ENCODE measurements at places on chromosomes 5 and 9. TPM values are rescaled to one million over a fixed set of nuclear protein-coding genes. Genes with fewer than 3 reads are reported as not detected.

Gene FCHO2
- 11.0 TPM for total RNA-seq

Gene TOR4A
- total RNA-seq = 13.5 TPM

Gene IFNA2
- total RNA-seq = not detected

Gene LECT2
- total RNA-seq = not detected

Gene SMC2
- total RNA-seq = 6.7 TPM

Gene SMIM27
- total RNA-seq = 2.7 TPM

Gene PAIP1
- 77.4 TPM for total RNA-seq

Gene UCK1
- 15.5 TPM for total RNA-seq

Gene SLC45A2
- 0.14 TPM for total RNA-seq

Gene TAF11L5
- total RNA-seq = not detected

Gene CDX1
- 0.09 TPM for total RNA-seq

Gene FREM1
- under 0.01 TPM for total RNA-seq

Gene TMEM203
- total RNA-seq = 37.7 TPM

Gene MSX2
- total RNA-seq = 1.1 TPM

Gene WWC1
- total RNA-seq = 1.8 TPM

Gene GABRA1
- total RNA-seq = not detected

Gene FAXDC2
- total RNA-seq = 6.0 TPM

Gene ACOT12
- 0.74 TPM for total RNA-seq

Gene NUTM2G
- total RNA-seq = not detected

Gene SWI5
- total RNA-seq = 39.0 TPM

Gene CAST
- total RNA-seq = 127 TPM

Gene IL33
- total RNA-seq = 202 TPM

Gene NME5
- total RNA-seq = 1.6 TPM

Gene DNM1
- total RNA-seq = 9.6 TPM

Gene SPTAN1
- 365 TPM for total RNA-seq

Gene PFN3
- not detected for total RNA-seq

Gene JAKMIP2
- total RNA-seq = 0.57 TPM

Gene GPSM1
- total RNA-seq = 27.4 TPM

Gene SEMA6A
- total RNA-seq = 0.74 TPM

Data from smooth muscle cell of bladder (primary cell).